ENCODE measurements at places on chromosomes 4 and X.
A peak's percentile ranks its signal among the peaks of the same experiment; 100 is the strongest.

GRCh38 chr4:158319880-158320279, 109.6 kb downstream of the TMEM144 start:
- no peak for DNase-seq

DNA sequence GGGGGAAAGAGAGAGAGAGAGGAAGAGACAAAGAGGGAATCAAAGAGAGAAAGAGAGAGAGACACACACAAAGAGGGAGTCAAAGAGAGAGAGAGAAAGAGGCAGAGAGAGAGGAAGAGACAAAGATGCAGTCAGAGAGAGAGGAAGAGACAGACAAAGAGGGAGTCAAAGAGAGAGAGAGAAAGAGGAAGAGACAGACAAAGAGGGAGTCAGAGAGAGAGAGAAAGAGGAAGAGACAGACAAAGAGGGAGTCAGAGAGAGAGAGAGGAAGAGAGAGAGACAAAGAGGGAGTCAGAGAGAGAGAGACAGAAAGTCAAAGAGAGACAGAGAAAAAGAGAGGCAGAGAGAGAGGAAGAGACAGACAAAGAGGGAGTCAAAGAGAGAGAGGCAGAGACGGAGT, 45.5 kb downstream of the MAGEA9 start:
- DNase-seq: no peak

DNA sequence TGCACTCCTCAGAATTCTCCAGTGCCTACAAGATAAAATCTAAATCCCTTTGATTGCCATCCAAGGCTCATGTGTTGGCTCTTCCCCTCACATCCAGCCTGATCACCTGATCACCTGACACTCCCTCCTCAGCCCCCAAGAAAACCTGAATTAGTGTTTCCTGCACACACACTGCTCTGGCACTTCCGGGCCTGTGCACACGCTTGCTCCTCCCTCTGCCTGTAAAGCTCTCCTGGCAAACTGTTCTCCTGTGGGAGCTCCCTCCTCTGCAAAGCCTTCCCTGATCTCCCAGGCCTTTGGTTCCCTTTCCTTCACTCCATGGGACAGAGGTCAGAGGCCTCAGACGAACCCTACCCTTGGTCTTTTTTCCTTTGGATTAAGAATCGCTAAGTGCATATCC, 19.9 kb downstream of the PHKA2 start:
- no peak for DNase-seq

GRCh38 chrX:261167-261918, 19.8 kb upstream of the PLCXD1 start:
- no peak for DNase-seq

GRCh38 chr4:156322592-156322991, 368.9 kb upstream of the CTSO start:
- DNase-seq: peak; percentile 88

GRCh38 chr4:173498023-173498422, 32.0 kb downstream of the HAND2 start:
- DNase-seq: no peak

- DNase-seq: no peak
Measured at GRCh38 chrX:154444755-154445246, 860 bp downstream of the FAM50A start.

DNA sequence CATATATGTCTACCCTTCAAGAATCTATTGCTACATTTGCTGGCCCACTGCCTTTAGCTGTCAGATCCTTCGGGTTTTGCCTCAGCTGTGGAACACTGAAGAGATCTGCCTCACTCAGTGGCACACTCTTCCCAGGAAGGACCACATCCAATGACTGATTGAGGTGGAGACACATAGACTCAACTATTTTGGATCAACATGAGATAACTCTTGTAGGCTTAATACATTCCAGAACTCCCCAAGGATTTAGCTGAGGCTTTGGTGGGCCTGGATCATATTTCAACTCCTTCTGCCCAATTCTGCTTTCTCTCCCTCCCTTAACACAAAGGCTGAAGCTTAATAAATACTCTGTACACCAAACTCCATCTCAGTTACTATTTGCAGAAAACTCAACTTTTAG, 100.5 kb downstream of the CORIN start:
- DNase-seq: no peak

DNA sequence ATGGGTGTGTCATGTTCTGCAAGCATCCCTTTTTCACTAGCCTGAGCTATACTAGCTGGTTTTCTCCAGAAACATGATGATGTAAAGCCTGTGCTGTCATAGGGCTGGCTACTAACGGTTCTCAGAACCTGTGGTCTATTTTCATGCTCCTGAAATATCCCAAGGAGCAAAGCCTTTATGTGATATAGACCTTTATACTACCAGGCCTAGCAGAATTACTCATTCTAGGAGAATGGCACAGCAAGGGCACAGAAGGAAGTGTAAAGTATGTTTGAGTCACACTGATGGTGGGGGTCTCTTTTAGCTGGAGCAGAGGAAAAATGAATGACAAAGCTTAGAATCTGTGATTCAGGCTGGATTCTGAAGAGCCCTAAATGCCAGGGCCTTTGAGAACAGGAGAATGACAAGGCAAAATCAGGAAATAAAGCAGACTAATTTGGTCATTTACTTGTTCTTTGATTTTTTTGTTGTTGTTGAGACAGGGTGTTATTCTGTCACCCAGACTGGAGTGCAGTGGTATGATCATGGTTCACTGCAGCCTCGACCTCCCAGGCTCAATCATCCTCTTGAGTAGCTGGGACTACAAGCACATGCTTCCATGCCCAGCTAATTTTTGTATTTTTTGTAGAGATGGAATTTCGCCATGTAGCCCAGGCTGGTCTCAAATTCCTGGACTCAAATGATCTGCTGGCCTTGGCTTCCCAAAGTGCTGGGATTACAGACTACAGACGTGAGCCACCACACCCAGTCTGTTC, 11.8 kb downstream of the TCEAL1 start:
- peak; percentile 74 for DNase-seq

GRCh38 chr4:3830774-3831528, 64.8 kb downstream of the ADRA2C start:
- DNase-seq: no peak

GRCh38 chrX:67384403-67384802, 159.4 kb upstream of the AR start:
- no peak for DNase-seq

DNA sequence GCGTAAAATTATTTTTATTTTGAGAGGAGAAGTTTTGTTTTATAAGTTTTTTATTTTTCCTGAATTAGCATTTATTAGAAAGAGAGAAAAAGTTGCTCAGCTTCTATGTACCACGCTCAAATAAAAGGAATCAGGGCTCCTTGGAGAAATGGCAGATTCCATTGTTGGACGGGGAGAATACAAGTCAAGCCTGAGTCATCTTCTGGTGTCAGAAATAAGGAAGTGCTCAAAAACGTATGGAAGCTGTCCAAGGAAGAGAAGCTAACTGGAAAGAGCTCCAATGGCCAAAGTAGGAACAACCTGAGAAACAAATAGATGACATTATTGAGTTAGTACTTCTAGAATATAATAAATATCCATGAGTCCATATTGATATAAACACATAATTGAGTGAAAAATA, 89.3 kb upstream of the NEIL3 start:
- peak; percentile 60 for DNase-seq

GRCh38 chrX:150143721-150144440, 205.6 kb upstream of the EOLA2 start:
- no peak for DNase-seq
